ENCODE measurements at places on chromosomes 12 and 14.

GRCh38 chr14:104424406-104425072 lies 155.0 kb upstream of the C14orf180 start:
- H3K27ac ChIP-seq = peak overlapping the region; percentile 32
- no peaks in the 10 kb centered on the region for H3K4me1 ChIP-seq
- no peak overlapping the region for H3K4me3 ChIP-seq

GRCh38 chr12:123483602-123484248 lies 25.8 kb downstream of the SNRNP35 start:
- H3K4me3 ChIP-seq = no peak overlapping the region
- H3K27me3 ChIP-seq = no peaks in the 10 kb centered on the region
- peaks cover 13% of the 10 kb centered on the region for H3K4me1 ChIP-seq
- no peaks in the 10 kb centered on the region for H3K36me3 ChIP-seq
- H3K27ac ChIP-seq = peak overlapping the region; percentile 68
- DNase-seq = no peak

- DNase-seq = no peak
- H3K4me1 ChIP-seq = peaks cover 6% of the 10 kb centered on the region
- no peaks in the 10 kb centered on the region for H3K27me3 ChIP-seq
- no peak overlapping the region for H3K27ac ChIP-seq
- no peak overlapping the region for H3K4me3 ChIP-seq
- H3K36me3 ChIP-seq = no peaks in the 10 kb centered on the region
Observed at GRCh38 chr12:56766535-56766934, 3.4 kb downstream of the HSD17B6 start.

DNA sequence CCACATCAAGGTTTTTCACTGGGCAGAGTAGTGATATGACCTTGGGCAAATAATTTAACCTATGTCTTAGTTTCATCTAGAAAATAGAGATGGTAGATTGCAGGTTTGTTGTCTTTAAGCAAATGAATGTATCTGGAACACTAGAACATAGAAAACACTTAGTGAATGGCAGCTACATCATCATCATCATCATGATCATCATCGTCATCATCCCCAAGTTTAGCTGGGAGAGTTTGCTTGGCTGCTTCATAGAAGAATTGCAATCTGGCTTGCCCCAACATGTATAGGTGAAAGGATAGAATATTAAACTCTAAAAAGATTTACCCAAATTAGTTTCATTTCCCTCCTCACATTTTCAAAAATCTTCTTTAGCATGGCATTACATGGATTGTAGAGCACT lies 91.3 kb upstream of the TMEM260 start:
- no peak overlapping the region for H3K27ac ChIP-seq
- H3K27me3 ChIP-seq = no peaks in the 10 kb centered on the region
- H3K4me3 ChIP-seq = no peak overlapping the region
- H3K36me3 ChIP-seq = no peaks in the 10 kb centered on the region
- H3K4me1 ChIP-seq = peaks cover 15% of the 10 kb centered on the region
- no peak for DNase-seq

GRCh38 chr12:62192180-62192902 lies 67.9 kb upstream of the USP15 start:
- peaks cover 23% of the 10 kb centered on the region for H3K27me3 ChIP-seq
- H3K36me3 ChIP-seq = no peaks in the 10 kb centered on the region
- H3K4me3 ChIP-seq = peak overlapping the region; percentile 89

DNA sequence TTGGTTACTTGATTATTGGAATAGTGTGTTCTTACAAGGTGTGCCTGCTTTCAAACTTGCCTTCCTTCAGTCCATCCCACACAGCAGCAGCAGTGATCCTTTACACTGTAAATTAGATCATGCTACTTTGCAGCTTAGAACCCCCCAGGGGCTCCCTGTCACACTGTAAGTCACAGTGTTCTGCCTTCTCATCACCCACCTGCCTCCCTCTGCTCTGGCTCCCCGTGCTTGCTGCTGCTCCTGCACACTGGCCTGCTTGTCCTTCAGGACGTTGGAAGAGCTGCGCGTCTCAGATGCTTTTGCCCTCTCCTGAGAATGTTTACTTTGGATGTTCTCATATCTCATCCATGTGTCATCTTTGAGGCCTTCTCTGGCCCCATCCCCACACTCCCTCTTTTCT lies 27.3 kb downstream of the ZC3H14 start:
- H3K27me3 ChIP-seq = no peaks in the 10 kb centered on the region
- H3K27ac ChIP-seq = peak overlapping the region; percentile 85

GRCh38 chr14:104203071-104203425 lies 64.7 kb downstream of the KIF26A start:
- H3K27ac ChIP-seq = no peak overlapping the region
- no peaks in the 10 kb centered on the region for H3K36me3 ChIP-seq
- H3K27me3 ChIP-seq = no peaks in the 10 kb centered on the region
- H3K4me3 ChIP-seq = no peak overlapping the region

- peak overlapping the region; percentile 62 for H3K4me3 ChIP-seq
- no peak for DNase-seq
- peaks cover 48% of the 10 kb centered on the region for H3K4me1 ChIP-seq
- no peaks in the 10 kb centered on the region for H3K36me3 ChIP-seq
Observed at GRCh38 chr12:121467638-121468498, 68.0 kb downstream of the RNF34 start.

- no peak for DNase-seq
- H3K27me3 ChIP-seq = no peaks in the 10 kb centered on the region
- no peaks in the 10 kb centered on the region for H3K4me1 ChIP-seq
- H3K4me3 ChIP-seq = no peak overlapping the region
- no peak overlapping the region for H3K27ac ChIP-seq
Observed at GRCh38 chr12:34402899-34403705, 380.8 kb downstream of the ALG10 start.

DNA sequence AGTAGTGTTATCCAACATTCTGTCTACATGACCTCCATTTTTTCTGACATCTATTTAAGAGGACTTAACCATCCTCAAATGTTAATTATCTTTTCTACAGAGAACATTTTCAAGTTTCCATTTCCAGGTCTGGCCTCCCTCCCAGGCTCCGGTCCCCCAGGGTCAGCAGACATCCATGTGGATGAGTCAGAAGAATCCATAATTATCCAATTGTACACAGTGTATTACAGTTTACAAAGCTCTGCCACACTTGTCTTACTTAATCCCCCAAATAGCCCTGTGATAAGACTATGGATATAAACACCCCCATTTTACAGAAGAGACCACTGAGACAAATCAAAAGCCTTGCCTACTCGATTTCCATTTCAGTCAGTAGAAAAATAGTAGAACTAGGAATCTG lies 65.0 kb downstream of the SLC8A3 start:
- H3K27ac ChIP-seq = no peak overlapping the region
- H3K36me3 ChIP-seq = no peaks in the 10 kb centered on the region
- H3K4me3 ChIP-seq = no peak overlapping the region
- no peaks in the 10 kb centered on the region for H3K4me1 ChIP-seq
- peaks cover 10% of the 10 kb centered on the region for H3K27me3 ChIP-seq
- DNase-seq = no peak

GRCh38 chr12:110135806-110136205 lies 11.6 kb downstream of the IFT81 start:
- H3K27me3 ChIP-seq = no peaks in the 10 kb centered on the region
- no peak for DNase-seq
- no peaks in the 10 kb centered on the region for H3K36me3 ChIP-seq
- H3K27ac ChIP-seq = no peak overlapping the region

DNA sequence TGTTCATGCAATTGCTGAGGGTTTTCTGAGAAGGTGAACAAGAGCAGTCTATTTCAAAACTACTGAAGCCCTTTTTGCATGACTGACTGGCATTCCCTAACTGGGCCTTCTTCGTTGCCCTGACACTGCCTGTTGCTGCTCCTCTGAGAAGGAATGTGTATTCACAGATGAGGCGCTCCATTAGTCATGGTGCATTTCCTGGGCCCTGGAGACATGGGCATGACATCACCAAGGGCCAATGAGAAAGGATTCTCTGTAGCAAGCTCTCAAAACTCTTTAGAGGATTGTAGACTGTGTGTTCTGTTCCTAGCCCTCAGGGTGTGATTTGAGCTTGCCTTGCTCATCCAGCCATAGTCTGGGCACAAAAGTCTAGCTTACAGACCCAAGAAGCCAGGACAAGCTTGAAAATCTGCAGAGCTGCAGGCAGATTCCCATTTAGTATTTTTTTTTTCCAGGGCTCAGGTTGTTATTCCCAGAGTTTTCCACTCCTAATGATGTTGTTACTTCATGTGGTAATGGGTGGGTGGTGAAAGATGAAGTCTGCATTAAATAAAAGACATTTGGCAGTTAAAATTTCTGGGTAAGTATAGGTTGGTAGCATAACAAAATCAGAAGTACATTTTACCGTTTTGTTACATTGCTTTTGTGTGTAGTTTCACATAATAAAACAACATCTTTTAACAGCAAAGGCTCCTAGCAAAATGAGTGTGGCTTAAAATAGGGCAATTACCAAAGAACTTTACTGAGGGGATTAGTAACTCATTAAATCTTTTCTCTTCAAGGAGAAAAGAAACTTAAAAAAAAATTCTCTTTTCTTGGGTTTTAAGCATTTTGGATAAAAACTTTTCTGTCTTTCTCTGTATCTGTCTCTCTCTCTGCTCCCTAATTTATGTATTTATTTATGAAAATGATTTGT lies 318.4 kb downstream of the RAD51B start:
- H3K4me1 ChIP-seq = peaks cover 1% of the 10 kb centered on the region
- no peak for DNase-seq
- no peaks in the 10 kb centered on the region for H3K27me3 ChIP-seq

DNA sequence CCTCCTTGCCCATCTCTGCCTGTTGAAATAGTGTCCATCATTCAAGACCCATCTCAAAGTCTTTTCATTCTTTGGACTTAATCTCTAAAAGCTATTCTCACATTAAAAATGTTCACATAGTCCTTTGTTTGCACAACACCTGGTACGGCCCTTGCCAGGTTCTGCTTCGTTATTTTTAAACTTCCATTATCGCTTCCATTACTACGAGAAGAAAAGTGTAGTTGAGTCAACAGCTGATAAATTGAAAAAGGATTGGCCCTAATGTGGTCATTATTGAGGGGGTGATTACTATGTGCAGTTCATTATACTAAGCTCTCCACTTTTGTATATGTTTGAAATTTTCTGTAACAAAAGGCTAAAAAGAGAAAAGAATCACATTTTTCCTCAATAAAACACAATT lies 17.8 kb downstream of the KCNJ8 start:
- no peaks in the 10 kb centered on the region for H3K36me3 ChIP-seq
- H3K4me3 ChIP-seq = no peak overlapping the region
- no peak overlapping the region for H3K27ac ChIP-seq

DNA sequence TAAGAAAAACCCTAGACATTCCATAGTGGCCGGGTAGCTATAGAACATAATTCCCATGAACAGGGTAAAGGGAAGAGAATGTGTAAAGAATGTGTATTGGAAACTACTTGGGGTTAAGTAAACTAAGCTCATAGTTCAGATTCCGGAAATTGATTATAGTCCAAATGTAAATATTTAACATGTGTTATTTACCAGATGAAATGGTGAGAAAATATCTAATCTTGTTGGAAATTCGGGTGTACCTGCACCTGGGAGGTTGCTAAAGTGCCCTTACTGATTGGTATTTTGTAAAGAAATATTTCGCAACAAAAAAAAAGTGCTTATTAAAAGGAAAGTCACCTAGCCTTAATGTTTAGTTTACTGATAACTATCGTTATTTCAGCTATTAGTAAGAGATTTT lies 14.4 kb downstream of the RASSF9 start:
- H3K4me1 ChIP-seq = no peaks in the 10 kb centered on the region
- H3K4me3 ChIP-seq = no peak overlapping the region
- no peak for DNase-seq
- no peaks in the 10 kb centered on the region for H3K36me3 ChIP-seq
- no peaks in the 10 kb centered on the region for H3K27me3 ChIP-seq
- no peak overlapping the region for H3K27ac ChIP-seq

DNA sequence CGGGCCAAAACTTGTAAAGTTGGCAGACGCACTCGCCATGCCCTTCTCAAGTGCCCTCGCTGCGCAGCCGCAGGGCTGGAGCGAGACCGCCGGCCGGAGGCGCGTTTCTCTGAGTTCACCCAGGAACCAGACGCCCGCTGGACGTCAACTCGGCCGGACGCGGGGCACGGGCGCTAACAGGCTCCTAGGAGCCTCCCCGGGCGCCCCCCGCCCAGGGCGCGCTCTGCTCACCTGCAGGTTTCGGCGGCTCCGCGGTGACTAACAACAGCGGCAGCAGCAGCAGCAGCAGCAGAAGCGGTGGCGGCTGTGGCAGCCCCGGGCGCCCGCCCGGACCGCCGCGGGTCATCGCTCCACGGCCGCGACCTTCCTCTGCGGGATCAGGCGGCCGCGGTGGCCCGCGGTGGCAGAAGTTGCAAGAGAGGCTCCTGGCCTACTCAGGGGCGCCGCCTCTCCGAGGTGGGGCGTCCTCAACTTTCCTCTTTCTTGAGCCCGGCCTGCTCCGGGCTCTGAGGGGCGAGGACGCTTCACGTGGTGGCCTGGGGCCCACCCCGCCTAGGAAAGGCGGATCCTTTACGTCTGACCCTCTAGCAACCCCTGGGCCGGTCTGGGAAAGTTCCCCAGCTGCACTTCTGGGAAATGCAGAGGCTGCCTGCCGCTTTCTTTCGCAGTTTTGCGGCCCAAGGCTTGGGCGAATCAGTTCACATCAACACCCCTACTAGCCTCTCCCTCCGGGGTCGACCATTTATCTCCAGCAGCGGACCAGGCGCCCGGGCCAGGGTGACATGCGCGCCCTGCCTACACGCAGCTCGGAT lies at the start of gene PLBD1:
Gene PLBD1, minus strand, starts transcription at position 533 of the 812 bp plus-strand sequence. Its CDS starts 187 bp downstream, at position 346.
- peaks cover 21% of the 10 kb centered on the region for H3K27me3 ChIP-seq
- H3K27ac ChIP-seq = no peak within 1 kb of the TSS
- peaks cover 6% of the 10 kb centered on the region for H3K4me1 ChIP-seq
- peak within 1 kb of the TSS; percentile 66 for H3K4me3 ChIP-seq

DNA sequence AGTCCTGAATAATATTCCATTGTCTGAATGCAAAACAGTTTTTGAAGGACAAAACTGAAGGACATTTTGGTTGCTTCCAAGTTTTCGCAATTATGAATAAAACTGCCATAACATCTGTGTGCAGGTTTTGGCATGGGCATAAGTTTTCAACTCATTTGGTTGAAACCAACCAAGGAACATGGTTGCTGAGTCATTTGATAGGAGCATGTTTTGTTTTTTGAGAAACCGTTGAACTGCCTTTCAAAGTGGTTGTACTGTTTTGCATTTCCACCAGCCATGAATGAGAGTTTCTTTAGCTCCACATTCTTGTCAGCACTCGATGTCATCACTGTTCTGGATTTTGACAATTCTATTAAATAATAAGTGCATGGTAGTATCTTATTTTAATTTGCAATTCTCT lies 23.0 kb upstream of the GSG1 start:
- H3K4me3 ChIP-seq = no peak overlapping the region
- DNase-seq = no peak
- H3K27ac ChIP-seq = no peak overlapping the region
- H3K36me3 ChIP-seq = no peaks in the 10 kb centered on the region
- H3K27me3 ChIP-seq = peaks cover 2% of the 10 kb centered on the region
- peaks cover 1% of the 10 kb centered on the region for H3K4me1 ChIP-seq

GRCh38 chr12:102169922-102170621 lies 27.6 kb downstream of the PMCH start:
- H3K4me3 ChIP-seq = no peak overlapping the region
- H3K27me3 ChIP-seq = no peaks in the 10 kb centered on the region
- no peak for DNase-seq
- H3K36me3 ChIP-seq = no peaks in the 10 kb centered on the region
- no peaks in the 10 kb centered on the region for H3K4me1 ChIP-seq

GRCh38 chr12:92107094-92107493 lies 38.6 kb downstream of the BTG1 start:
- no peaks in the 10 kb centered on the region for H3K27me3 ChIP-seq
- peaks cover 43% of the 10 kb centered on the region for H3K4me1 ChIP-seq
- H3K27ac ChIP-seq = peak overlapping the region; percentile 74
- DNase-seq = no peak
- peak overlapping the region; percentile 81 for H3K4me3 ChIP-seq

Measured in naive thymus-derived CD8-positive, alpha-beta T cell (primary cell).